ENCODE measurements at places on chromosomes 1 and 21. TPM values are rescaled to one million over a fixed set of nuclear protein-coding genes. Genes with fewer than 3 reads are reported as not detected.

Gene ACTL8
- not detected for polyA plus RNA-seq

Gene FAM167B
- polyA plus RNA-seq, result not detected

Gene UTS2
- not detected for polyA plus RNA-seq

Gene HRNR
- polyA plus RNA-seq, result not detected

Gene LYPD8
- polyA plus RNA-seq, result 6.6 TPM

Gene RGS13
- polyA plus RNA-seq, result not detected
